ENCODE measurements at places on chromosomes 3 and 15.

DNA sequence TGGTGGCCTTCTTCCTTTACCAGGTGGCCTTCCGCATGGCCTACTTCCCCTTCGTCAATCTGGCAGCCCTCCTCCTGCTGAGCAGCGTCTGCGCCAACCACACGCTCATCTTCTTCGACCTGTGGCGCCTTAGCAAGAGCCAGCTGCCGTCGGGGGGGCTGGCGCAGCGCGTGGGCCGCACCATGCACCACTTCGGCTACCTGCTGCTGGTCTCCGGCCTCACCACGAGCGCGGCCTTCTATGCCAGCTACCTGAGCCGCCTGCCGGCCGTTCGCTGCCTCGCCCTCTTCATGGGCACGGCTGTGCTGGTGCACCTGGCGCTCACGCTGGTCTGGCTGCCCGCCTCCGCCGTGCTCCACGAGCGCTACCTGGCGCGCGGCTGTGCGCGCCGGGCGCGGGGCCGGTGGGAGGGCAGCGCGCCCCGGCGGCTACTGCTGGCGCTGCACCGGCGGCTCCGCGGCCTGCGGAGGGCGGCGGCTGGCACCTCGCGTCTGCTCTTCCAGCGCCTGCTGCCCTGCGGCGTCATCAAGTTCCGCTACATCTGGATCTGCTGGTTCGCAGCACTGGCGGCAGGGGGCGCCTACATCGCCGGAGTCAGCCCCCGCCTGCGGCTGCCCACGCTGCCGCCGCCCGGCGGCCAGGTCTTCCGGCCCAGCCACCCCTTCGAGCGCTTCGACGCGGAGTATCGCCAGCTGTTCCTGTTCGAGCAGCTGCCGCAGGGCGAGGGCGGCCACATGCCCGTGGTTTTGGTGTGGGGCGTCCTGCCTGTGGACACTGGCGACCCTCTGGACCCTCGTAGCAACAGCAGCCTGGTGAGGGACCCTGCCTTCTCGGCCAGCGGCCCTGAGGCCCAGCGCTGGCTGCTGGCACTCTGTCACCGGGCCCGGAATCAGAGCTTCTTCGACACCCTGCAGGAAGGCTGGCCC lies 9.9 kb downstream of the DISP2 start:
- DNase-seq = peak; percentile 76

DNA sequence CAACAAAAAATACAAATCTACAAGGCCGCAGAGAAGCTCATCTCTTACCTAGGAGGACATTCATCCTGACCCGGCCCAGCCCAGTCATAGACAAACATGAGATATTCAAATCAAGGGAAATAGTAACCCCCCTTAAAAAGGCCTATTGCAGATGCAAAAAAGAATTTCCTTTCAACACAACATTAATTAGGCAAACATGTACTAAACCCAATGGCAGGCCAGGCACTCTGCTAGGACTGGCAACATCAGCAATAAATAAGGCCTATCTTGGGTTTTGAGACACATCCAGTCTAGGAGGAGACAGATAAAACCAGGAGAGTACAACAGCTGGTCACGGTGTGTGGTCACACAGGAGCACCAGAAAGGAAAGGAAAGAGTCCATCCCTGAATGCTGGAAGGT lies 61.4 kb downstream of the ADCY5 start:
- DNase-seq = no peak

- no peak for DNase-seq
Measured at GRCh38 chr3:73571238-73571794, 53.4 kb downstream of the PDZRN3 start.

GRCh38 chr3:117548600-117548999 lies 839.0 kb downstream of the TUSC7 start:
- DNase-seq = no peak

GRCh38 chr3:192215-192929 lies 4.2 kb upstream of the CHL1 start:
- DNase-seq = peak; percentile 28

Measured in ovary (tissue), 10 donors.